ENCODE measurements at places on chromosomes 2 and 18. TPM values are rescaled to one million over a fixed set of nuclear protein-coding genes. Genes with fewer than 3 reads are reported as not detected.
A peak's percentile ranks its signal among the peaks of the same experiment; 100 is the strongest.

Gene REG1B
- not detected for total RNA-seq

Gene GALNT3
- total RNA-seq, result 5.5 TPM

Gene NPPC
- total RNA-seq, result 0.35 TPM

Gene OXER1
- total RNA-seq, result 0.14 TPM

Gene CYB5A
- 61.4 TPM for total RNA-seq

DNA sequence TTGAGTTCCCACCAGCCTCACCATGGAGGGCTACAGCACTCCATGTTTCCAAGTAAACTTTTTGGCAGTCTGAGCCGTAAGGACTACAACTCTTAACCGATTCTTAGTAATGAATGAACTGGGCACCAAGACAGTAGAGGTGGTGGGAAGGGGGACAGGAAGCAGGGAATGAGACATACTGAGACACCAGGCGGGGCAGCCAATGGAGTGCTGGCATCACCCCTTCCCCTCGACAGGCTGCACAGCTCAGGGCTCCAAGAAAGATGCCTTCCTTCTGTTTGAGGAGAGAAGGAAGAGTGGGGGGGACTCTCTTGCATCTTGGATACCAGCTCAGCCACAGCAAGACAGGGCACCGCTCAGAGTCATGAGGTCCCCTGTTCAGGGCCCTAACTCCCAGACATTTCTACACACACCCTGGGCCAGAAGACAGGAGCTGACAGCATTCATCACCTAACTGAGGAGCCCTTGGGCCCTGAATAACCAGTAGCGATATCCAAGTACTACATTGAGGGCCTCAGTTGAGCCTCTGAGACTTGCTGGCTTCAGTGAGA lies 45.2 kb downstream of the USP34 start:
- peaks cover 67% of the 10 kb centered on the region for H3K4me1 ChIP-seq
- H3K4me3 ChIP-seq, result peak overlapping the region; percentile 15
- no peaks in the 10 kb centered on the region for H3K27me3 ChIP-seq
- H3K36me3 ChIP-seq, result no peaks in the 10 kb centered on the region
- peak overlapping the region; percentile 87 for H3K27ac ChIP-seq
- DNase-seq, result peak; percentile 33
